Fibroblast of skin of scalp (primary cell): ENCODE measurements at places on chromosomes 3 and 15.

- peak; percentile 58 for DNase-seq
These were observed 14.0 kb downstream of the VILL start for GRCh38 chr3:38004415-38005075.

- no peak for DNase-seq
These were observed 33.9 kb downstream of the DOCK3 start for GRCh38 chr3:50708620-50709019.

DNA sequence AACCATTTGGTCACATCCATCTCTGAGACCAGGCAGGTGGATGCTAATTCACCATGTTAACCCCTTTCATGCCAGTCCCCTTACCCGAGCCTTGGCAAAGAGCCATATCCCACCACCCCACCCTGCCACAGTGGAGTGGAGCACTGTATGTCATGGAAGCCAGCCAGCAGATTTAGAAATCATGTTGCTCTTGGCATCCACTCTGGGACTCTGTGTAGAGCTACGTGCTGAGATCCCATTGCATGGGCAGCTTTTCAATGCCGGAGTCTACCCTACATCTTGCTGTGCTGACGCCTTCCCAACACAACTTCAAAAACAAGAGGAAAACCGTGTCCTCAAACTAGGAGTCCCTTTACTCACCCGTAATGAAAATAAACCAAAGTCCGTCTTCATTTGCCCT, 131.0 kb downstream of the NTRK3 start:
- peak; percentile 7 for DNase-seq

DNA sequence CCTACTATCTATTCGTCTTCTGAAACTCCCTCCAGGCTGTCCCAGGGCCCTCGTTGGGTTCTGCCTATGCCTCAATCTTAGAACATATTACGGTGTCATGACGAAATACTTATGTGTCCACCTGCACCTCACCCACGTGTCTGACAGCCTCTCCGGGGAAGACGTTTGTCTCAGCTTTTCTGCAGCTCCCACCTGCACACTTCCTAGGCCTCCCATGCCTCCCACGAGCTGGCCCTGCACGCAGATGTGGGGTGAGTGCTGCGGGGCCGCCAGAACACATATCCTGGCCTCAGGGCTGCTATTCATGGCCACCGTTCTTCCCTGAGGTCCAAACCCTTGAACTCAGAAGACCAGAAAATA, 7.1 kb upstream of the MUSTN1 start:
- no peak for DNase-seq

- peak; percentile 73 for DNase-seq
These were observed 73.8 kb upstream of the ZBED2 start for GRCh38 chr3:111668888-111669488.

DNA sequence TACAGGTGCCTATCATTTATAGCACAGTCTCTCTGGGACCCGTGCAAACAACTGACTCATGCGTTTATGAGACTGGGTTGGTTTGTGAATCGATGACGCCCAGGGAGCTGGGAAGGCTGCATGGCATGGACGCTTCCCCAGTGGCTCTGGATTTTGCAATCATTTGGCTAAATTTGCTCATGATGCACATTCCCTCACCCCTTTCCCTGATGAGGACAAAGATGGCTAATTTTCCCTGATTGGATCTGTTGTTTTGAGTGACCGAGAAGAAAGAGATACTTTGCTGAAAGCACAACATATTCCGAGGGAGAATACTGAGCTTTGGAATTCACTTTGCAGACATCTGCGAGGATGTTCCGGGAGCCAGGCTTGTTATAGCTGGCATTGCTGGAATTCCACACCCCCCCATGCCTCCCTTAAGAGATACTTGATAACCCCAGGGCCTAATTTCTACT, 51.1 kb downstream of the CGNL1 start:
- DNase-seq, result peak; percentile 59

- DNase-seq, result peak; percentile 44
These were observed 52.3 kb upstream of the CGNL1 start for GRCh38 chr15:57323806-57324589.

DNA sequence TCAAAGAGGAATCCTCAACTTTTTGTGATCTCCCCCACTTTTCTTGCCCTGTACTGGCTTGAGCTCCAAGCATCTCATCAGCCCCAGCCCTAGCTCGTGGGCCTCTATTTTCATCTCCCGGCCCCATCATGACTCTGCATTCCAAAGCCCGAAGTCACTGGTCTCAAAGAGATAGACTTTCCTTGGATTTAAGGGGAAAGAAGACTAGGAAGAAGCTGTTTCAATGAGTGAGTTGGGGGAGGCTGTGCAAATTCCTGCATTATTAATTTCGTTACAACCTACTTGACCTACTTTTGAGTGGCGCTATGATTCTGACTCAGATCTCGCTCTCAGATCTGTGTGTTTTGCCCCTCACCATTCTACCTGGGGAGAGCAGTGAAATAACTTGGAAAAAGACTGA, 266.6 kb upstream of the TBL1XR1 start:
- peak; percentile 92 for DNase-seq

- peak; percentile 96 for DNase-seq
These were observed 6.8 kb downstream of the RARRES1 start for GRCh38 chr3:158725348-158726011.

DNA sequence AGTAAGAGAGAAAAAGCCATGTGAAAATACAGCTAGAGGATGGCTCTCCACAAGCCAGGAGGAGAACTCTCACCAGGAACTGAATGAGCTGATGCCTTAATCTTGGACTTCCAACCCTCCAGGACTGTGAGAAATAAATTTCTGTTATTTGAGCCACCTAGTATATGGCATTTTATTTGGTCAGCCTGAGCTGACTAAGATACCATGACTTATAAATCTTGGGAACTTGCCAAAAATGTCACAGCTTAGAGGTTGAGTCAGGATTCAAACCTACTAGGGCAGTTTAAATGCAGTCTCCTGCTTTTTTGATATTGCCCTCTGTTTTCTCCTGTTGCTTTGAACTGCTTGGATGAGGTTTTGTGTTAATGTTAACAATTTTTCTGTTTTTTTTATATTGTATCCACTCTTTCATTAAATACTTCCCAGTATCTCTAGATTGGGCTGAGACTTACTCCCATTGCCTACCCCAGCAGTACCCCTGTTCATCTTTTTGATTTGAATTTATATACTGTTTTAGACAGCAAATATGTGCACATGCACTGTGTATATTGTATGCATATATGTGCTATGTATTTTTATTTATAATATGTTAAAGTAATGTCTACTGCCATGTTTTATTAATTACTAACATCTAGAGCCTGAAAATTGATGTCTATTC, 1223.2 kb downstream of the OTOL1 start:
- peak; percentile 94 for DNase-seq

- peak; percentile 91 for DNase-seq
These were observed 145.0 kb downstream of the CMSS1 start for GRCh38 chr3:99962703-99963102.

DNA sequence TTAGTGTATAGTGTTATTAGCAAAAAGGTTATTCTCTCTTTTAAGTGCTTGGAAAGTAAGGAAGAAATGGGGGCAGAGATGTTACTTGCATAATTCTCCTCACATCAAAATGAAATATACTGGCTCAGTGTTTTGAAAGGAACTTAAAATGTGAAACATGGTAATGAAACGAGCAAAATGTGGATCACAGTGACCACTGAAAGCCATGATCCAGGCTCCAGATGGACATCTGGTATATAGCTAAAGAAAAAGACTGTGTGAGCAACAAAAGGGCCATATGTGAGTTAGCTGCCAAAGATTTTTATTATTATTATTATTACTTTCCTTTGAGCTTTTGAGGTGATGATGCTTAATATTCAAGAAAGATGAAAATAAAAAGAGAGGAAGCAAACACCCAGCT, 89.6 kb downstream of the GAP43 start:
- no peak for DNase-seq

- DNase-seq, result peak; percentile 99
These were observed 436.0 kb upstream of the TPM1 start for GRCh38 chr15:62606376-62607113.

DNA sequence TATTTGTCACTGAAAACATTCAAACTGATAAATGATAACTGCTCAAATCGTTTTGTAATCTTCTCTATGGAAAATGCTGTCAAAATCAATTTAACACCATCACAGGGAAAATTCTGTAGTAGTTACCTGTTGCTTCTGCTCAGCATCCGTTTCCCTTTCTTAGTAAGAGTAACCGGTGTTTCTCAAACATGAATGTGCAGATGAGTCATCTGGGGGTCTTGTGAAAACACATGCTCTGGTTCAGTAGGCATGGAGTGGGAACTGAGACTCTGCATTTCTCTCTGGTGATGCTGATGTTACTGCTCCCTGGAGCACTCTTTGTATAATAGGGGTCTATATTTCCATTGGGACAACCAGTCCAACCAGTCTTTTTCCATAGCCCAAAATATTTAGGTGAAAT, 145.1 kb downstream of the SEMA6D start:
- DNase-seq, result no peak

- DNase-seq, result no peak
These were observed 25.4 kb upstream of the MBNL1 start for GRCh38 chr3:152243301-152243711.

DNA sequence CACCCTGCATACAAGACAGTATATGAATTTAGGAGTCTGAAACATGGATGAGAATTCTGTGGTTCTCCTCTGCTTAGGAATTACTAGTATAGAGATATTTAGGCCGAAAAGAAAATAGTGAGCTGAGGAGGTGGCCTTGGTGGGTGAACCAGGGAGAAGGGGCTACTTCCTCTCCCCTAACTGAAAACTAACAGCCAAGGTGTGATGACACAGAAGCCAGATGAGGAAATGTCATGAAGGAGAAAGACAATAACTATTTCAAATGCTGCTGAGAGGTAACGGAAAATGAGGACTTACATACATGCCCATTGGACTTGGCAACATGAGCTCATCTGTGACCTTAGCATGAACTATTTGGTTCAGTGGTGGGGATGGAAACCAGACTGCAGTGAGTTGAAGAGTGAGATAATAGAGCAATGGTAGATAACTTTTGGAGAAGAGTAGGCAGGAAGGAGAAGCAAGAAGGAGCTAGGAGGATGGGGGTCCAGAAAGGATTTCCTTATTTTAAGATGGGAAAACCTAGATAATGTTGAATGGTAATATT, 114.4 kb upstream of the TSPAN3 start:
- DNase-seq, result peak; percentile 18

DNA sequence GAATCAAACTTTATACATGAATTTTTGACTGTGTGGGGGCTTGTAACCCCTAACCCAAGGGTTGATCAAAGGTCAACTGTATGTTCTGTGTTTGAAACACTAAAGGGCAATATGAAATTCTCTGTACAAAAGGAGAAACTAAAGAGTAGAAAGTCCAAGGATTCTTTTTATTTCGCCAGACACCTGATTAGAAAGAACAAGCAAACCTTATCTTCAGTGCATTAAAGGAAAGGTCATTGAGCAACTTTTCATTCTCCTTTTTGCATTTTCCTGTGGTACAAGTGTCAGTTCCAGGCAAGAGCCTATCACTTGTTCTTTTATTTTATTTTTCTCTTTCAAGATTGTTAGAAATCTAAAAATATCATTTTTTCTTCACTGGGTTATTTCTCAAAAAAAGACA, 430.1 kb upstream of the EPHA3 start:
- DNase-seq, result no peak

DNA sequence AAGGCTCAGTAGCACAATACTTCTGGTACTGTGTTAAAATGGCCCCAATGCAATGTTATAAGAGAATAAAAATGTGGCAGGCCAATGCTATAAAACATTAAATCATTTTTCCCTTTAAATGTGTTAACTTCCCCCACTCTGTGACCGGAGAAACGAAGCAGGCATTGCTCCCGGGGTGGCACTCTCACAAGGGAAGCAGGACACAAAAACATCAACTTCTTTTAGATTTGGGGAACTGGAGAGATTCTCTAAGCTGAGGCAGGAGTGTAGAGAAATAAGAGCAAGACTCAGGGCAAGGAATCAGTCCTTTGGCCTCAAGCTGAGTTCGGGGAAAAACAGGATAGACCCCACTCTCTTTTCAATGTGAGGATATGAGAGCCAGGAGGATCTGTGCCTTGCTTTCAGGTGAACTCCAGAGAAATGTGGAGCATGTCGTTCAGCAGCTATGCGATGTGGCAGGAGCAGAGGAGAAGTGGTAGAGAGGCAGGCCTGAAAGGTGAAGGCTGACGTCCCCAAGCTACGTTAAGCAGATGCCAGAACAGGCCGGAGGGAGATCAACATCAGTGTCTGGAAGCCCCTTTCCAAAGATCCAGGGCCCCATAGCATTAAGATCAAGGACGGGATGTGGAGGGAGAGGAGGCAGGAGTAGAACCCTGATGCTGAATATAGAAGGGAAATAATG, 160.2 kb downstream of the PLD1 start:
- no peak for DNase-seq

GRCh38 chr3:141578202-141578973, 91.6 kb downstream of the RASA2 start:
- DNase-seq, result no peak
